Hepatic stellate cell (primary cell): ENCODE measurements at places on chromosomes 4 and X.
A peak's percentile ranks its signal among the peaks of the same experiment; 100 is the strongest.

- peak; percentile 20 for DNase-seq
Measured at GRCh38 chr4:119286377-119287002, 35.4 kb downstream of the FABP2 start.

DNA sequence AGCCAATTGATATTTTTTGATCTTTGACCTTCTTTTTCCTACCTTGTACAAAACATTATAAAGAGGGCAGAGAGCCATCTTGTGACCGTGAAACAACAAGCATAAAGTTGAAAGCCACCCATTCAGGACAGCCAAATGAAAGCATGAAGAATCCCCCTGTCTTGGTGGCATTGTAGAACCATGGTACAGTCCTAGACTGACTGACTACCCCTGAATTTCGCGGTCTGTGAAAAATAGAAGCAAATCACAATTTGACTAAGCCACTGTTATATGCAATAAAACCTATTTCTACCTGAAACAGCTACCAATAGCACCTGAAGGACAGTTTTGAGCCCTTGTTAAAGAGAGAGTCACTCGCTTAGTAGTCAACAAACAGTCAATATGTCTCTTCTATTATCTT lies 527.4 kb downstream of the MID1IP1 start:
- DNase-seq, result no peak

GRCh38 chr4:8002525-8003309 lies 63.1 kb upstream of the AFAP1 start:
- no peak for DNase-seq

DNA sequence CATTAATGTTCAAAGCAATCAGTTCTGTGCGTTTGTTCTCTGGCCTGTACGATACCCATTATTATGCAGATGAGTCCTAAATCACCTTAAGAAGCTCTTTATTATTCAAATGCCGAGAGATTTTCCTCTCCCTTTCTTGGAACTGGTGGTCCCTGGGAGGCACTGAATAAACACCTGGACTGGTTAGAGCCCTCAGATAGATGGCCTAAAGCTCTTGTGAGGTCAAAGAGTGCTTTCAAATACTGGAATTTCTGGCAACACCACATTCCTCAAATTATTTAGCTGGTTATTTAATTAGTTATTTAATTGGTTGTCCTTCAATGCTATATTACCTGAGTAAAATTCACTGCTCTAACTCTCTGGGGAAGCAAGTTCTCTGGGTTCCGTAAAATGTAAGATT lies 3.0 kb downstream of the ARHGEF38 start:
- DNase-seq, result no peak

GRCh38 chrX:29862126-29862677 lies 353.2 kb upstream of the MAGEB2 start:
- no peak for DNase-seq

- DNase-seq, result no peak
Measured at GRCh38 chr4:174316546-174316945, 32.8 kb downstream of the CEP44 start.

- peak; percentile 72 for DNase-seq
Measured at GRCh38 chr4:138650929-138651448, 364.6 kb upstream of the NOCT start.

DNA sequence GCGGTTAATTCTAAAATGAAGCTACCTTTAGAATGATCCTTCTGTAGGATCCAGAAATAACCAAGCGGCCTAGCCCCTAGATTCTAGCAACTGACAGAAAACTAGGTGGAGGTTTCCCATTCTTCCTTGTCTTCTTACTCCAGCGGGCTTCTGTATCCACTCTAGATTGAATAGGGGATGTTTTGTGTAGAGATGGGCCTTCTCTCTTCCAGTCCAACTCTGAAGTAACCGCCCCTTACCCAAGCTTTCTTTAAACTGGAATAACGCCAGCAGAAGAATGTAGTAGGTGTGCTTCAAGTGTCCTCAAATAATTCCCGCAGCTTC lies 386 bp upstream of the TMEM184C start:
- no peak for DNase-seq

- no peak for DNase-seq
Measured at GRCh38 chrX:66021765-66022631, 17.9 kb downstream of the VSIG4 start.

- no peak for DNase-seq
Measured at GRCh38 chr4:118904418-118904817, 15.8 kb downstream of the SYNPO2 start.

GRCh38 chr4:53016099-53016820 lies 154.1 kb downstream of the RASL11B start:
- DNase-seq, result no peak

GRCh38 chrX:122584981-122585380 lies 599.1 kb upstream of the GRIA3 start:
- DNase-seq, result no peak

- DNase-seq, result no peak
Measured at GRCh38 chrX:14027036-14027435, 2.7 kb downstream of the GEMIN8 start.

DNA sequence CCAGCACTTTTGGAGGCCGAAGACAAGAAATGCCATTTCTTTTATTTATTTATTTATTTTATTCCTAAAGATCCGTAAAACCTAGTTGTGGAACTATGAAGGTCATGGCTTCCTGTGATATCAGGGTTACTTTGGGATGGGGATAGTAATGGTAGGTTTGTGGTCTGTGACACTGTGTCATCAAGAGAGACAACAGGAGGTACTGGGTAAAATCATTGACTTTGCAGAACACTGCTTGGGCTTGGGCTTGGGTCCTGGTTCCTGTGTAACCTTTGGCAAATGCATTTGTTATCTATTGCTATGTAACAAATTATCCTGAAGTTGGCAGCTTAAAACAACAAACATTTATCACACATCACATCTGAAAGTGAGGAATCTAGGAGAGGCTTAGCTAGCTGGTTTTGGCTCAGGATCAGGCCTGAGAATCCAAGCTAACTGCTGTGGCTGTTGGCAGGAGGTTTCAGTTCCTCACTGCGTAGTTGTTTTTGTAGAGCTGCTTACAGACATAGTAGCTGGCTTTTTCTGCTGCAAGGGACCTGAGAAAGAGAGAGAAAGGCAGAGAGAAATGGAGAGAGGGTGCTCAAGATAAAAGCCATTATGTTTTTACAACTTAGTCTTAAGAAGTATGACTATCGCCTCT lies 576.4 kb upstream of the SLIT2 start:
- peak; percentile 4 for DNase-seq

GRCh38 chr4:176001151-176002006 lies 64.3 kb upstream of the WDR17 start:
- DNase-seq, result peak; percentile 9

DNA sequence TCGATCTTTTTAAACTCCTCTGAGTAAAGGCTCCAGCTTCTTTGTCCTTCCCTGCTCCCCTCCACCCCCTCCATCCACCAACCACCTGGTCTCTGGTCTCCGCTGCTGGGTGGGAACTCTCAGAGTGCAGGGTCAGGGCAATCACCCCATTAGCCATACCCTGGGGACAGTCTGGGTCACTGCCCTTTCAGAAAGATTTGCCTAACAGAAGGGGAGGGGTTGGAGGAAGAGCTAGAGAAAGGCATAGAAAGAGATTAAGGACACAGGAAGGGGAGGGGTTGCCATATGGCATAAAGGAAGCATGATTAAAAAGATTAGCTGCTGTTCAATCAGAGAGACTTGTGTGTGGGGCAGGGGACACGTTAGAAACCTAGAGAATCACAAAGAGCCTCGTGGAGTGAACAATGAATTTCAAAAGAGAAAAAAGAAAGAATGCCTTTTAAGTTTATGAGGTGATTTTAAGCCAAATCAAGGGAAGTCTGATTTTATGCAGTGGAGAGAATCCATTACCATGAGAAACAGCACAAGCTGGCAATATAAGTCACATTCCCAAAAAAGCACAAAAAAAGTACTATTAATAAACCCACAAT lies 115.5 kb upstream of the ACSL4 start:
- DNase-seq, result no peak

GRCh38 chr4:142815834-142816233 lies 30.3 kb downstream of the INPP4B start:
- peak; percentile 6 for DNase-seq

DNA sequence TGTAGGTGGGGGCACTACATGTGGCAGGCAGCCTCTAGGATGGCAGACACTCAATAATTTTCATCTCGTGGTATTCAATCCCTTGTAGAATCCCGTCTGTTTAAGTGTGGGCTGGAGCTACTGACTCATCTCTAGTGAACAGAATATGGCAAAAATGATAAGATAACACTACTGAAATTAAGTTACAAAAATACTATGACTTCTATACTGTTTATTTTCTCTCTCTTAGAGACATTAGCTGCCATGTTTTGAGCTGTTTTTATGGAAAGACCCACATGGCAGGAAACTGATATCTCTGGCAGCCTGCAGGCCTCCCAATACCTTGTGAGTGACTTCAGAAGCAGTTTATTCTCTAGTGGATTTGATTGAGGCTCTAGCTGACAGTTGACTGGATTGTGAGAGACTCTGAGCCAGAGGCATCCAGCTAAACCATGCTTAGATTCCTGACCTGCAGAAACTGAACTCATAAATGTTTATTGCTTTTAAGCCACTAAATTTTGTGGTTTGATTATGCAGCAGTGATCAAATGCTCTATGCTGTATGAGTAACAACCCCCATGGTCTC lies 298.8 kb upstream of the CTSO start:
- DNase-seq, result no peak
